ENCODE measurements at places on chromosomes 2 and 18. TPM values are rescaled to one million over a fixed set of nuclear protein-coding genes. Genes with fewer than 3 reads are reported as not detected.

The GALNT14 gene
- total RNA-seq = not detected

DNA sequence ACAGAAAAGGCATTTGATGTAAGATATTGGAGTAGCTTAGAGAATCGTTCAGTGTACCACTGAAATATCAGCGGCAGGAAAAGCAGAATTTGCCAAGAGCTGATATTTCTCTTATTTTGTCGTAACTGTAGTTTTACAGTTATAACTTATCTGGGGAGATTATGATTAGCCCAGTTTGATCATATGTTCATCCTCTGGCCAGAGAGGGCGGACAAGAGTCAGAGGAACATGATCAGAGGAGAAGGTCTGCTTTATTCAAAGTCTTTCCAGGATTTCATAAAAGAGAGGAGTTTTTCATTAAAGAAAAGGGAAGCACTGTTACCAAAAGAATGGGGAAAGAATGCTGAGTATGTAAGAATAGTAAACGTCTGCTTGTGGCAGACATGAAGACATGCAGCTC is 1655.6 kb downstream of the DPP10 start:
- H3K36me3 ChIP-seq = no peaks in the 10 kb centered on the region
- H3K27me3 ChIP-seq = no peaks in the 10 kb centered on the region
- H3K4me1 ChIP-seq = no peaks in the 10 kb centered on the region
- H3K4me3 ChIP-seq = no peak overlapping the region
- no peak overlapping the region for H3K27ac ChIP-seq
- no peak for DNase-seq

The ZDBF2 gene
- total RNA-seq = 15.6 TPM

The OST4 gene
- total RNA-seq = 305 TPM

The ANKRD30BL gene
- not detected for total RNA-seq

The CYP27A1 gene
- total RNA-seq = not detected

DNA sequence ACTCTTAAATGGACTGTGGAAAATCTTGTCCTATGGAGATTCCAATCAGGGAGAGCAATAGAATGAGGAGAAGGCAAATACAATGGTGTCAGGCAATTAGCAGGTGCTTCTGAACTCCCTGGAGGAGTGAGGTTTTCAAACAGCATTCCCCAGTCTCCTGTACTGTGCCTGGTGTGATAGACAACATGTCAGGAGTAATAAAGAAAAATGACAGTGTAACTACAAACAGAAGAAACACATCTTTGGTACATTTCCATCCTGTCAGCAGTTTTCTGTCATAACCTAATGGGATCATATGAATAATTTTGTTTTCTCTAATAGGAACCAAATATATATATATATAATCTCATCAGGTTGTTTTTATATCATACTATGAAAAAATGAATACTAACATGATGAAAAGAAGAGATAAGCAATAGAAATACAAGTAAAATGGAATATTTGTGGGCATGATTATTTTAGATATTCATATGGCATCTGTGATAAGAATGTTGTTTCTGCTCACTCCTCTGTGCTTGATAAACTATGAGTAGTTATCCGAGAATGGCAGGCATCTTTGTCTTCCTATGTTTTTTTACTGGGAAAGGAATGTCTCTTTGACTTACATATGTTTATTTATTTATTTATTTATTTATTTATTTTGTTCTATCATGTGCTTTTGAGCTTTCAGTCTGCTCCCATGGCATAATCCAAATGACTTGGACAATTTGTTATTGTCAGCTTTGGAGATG is 441.7 kb downstream of the TXNL1 start:
- H3K4me3 ChIP-seq = no peak overlapping the region
- H3K36me3 ChIP-seq = no peaks in the 10 kb centered on the region
- H3K27ac ChIP-seq = no peak overlapping the region

GRCh38 chr2:65281627-65282351 is 54.2 kb downstream of the ACTR2 start:
- H3K4me3 ChIP-seq = no peak overlapping the region
- DNase-seq = no peak
- H3K36me3 ChIP-seq = no peaks in the 10 kb centered on the region
- H3K27ac ChIP-seq = no peak overlapping the region
- H3K4me1 ChIP-seq = peaks cover 14% of the 10 kb centered on the region
- H3K27me3 ChIP-seq = no peaks in the 10 kb centered on the region

The CYP27C1 gene
- total RNA-seq = not detected

- H3K4me3 ChIP-seq = no peak overlapping the region
- H3K27me3 ChIP-seq = no peaks in the 10 kb centered on the region
- no peak overlapping the region for H3K27ac ChIP-seq
- no peaks in the 10 kb centered on the region for H3K4me1 ChIP-seq
Observed at GRCh38 chr2:62826141-62826540, 120.6 kb downstream of the EHBP1 start.

DNA sequence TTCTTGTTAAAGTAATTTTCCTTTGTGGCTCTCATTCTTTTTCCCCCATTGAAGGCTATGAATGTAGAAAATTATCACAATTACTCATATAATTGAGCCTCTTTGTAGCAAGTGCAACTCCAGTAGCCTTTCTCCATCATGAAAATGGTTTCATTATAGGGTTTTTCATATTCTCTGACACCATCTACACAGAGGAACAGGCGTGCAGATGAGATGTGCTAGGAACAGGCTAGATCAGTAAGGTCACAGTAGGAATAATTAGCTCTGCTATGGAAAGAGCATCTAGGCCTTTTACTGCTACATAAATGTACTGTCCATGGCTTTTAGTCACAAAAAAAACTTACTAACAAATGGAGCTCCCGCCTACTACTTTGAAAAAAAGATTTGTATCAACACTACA is 12.6 kb upstream of the DLX1 start:
- no peaks in the 10 kb centered on the region for H3K36me3 ChIP-seq
- H3K4me3 ChIP-seq = no peak overlapping the region
- H3K27me3 ChIP-seq = peaks cover 20% of the 10 kb centered on the region
- DNase-seq = no peak
